ENCODE measurements at places on chromosomes 2 and 18.

GRCh38 chr18:76471593-76471992 is 23.4 kb downstream of the ZNF516 start:
- no peak for DNase-seq

DNA sequence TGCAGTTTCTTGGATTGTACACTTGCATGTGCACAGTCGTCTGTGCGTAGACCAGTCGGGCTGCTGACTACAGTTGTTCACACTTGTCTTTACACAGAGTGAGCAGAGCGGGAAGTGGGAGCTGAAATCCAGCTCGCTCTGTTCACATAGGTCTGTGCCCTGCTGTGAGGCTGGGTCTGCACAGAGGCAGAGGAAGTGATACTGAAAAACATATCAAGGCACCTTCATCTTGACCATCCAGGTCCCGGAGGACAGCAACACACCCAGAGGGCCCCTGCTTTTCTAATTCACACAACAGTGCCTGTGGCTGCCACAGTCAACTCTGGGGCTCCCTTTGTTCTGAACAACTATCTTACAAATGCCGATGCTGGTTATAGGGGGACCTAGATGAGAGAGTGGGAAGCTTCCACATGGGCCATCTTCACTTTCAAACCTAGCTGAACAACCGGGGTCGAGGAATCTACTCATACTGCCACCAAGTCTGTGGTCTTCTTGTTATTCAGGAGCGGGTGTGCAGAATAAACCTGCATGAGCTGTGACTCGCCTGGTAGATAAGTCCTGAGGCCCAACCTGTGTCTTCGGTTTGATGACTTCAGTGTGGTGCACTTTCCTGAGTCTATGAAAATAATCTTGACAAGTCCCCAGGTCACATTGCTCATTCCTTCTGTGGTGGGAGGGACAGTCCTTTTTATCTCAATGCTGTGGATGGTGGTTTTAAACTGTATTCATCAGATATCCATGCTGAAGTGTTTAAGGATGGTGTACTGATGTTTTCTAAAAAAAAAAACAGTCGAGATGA is 3.5 kb upstream of the ADNP2 start:
- DNase-seq = no peak

GRCh38 chr2:44707945-44708660 is 233.4 kb upstream of the SIX3 start:
- no peak for DNase-seq

DNA sequence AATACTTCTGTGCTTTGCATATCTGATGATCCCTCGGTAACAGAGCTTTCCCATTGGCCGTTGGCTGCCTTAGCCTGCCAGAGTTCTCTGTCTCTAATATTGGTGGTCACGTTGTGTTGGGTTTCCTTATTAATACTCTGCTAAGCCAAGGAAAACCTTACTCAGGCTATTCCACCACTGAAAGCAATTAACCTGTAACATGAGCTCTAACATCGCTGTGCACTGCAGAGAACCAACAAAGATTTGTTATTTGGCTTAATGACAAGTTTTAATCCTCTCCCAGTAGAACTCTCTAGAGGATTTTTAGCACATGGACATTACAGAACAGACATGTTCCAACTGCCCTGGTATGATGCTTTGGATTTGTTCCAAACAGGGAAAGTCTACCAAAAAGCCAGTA is 825.9 kb upstream of the POU3F3 start:
- no peak for DNase-seq

DNA sequence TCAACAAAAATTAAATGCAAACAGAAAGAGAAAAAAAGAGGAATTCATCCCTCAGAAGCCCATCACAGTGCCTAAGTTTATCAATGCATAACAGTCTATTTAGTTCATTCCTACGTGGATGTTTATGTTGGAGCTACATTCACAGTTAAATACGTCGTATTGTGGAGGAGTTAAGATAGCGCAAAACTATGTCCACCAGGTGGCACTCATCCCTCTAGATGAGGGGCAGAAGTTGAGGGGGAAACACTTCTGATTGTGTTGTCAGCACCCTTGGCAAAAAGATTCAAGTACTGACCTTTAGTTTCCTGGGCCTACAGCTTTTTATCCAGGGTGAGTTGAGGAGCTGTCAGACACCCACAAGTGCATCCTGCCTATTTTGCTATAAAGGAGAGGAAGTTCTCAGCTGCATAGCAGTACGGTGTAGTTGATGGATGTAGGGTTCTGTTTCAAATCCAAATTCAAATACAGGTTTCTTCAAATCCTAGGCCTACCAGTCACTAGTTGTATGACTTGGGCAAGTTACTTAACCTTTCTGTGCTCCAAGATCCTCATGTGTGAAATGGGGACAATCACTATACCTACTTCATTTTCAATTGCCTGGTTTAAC is 26.8 kb upstream of the MYO1B start:
- peak; percentile 41 for DNase-seq

DNA sequence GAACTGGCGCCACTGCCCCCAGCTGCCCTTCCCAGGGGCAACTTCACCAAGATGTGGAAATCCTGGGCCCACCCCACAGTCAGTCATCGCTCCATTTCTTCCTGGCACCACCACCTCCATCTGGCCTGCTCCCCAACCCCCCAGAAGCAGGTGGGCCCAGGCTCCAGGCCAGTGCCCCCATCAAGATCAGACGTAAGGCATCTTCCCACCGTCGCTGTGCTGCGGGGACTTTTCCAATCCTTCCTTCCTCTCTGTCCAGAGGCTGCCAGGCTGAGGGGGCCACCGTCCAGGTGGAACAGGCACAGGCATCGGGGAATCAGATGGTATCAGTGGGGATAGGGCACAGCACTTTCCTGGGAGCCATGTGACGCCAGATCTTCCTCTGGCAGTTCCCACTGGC is 8.1 kb downstream of the PRLH start:
- no peak for DNase-seq

- DNase-seq = no peak
Measured at GRCh38 chr18:12774982-12775381, 72.1 kb downstream of the PSMG2 start.

Measured in SHP77 treated with DMSO at 0.1 percent for 48 hours (cell line).